ENCODE measurements at places on chromosomes 11 and 22.

DNA sequence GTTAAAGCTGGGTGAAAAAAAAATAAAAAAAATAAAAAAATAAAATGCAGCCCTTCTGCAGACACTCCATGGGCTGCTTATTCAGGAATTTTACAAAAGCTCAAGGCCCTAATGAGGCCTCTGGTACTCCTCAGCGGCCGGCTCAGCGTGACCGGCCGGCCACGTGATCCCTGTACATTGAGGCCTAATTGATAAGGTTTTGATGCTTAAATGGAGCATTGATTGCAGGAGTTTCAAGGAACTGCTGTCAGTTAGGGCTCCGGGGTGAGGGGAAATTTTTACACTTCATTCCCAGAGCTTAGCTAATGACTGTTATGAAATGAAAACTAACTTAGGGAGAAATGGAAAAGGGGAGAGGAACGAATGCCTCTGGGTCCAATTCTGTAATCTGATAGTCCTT is 368.8 kb upstream of the KIRREL3 start:
- no peak for DNase-seq

- DNase-seq, result no peak
Measured at GRCh38 chr11:108160970-108161566, 39.7 kb downstream of the ACAT1 start.

DNA sequence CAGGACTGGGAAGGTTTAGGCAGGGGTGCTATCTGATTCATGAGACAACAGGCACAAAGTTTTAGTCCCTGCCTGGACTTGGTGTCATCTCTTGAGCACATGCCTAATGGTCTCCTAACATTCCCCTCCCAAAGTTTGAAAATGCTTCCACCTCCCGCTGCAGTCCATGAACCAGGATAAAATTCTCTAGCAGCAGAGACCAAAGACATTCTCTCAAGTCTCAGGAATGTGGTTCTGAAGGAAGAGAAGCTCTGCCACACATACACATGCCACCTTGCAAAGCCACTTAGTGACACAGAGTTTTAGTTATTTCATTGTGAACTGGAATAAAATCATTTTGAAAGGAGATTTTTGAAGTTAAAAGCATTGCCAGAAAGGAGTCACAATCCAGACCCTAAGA is 15.5 kb downstream of the OR51B6 start:
- no peak for DNase-seq

GRCh38 chr22:46653596-46653995 is 33.4 kb downstream of the GRAMD4 start:
- no peak for DNase-seq

DNA sequence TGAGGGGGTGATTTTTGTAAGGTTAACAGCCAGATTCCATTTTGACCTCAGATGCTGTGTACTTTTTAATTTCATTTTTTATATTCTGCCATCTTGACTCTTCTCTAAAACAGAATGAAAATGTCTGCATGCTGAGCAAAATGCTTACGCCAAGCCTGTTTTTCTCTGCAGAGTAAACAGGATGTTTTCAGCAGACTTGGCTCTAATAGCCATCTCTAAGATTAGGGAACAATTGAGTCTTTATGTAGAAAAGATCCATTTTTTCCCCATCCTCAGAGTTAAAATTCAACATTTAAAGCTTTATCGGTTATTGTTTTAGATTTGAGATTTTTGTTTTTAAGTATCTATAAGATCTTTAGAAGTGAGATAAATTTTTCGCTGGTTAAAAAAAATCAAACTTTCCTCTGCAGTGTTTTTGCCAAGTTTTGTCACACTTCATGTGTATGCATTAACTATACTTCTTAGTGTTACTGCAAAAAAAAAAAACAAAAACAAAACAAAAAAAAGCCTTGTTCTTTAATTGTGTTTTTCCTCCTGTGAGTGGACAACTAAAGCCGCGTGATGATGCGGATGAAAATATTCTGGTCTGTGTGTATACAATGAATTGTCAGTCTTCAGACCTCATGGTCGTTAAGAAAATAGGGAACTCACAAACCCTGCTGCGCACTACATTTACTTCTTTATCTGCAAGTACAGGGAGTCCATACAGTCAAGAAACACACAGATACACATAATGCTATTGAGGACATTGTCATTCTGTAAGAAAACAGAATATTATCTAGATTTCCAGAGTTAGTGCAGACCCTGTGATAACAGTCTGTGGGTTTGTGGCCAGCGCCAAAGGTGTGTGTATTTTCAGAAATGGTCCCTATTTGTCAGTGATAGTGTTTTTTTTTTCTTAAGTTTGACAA is 17.5 kb upstream of the ADSL start:
- DNase-seq, result no peak

DNA sequence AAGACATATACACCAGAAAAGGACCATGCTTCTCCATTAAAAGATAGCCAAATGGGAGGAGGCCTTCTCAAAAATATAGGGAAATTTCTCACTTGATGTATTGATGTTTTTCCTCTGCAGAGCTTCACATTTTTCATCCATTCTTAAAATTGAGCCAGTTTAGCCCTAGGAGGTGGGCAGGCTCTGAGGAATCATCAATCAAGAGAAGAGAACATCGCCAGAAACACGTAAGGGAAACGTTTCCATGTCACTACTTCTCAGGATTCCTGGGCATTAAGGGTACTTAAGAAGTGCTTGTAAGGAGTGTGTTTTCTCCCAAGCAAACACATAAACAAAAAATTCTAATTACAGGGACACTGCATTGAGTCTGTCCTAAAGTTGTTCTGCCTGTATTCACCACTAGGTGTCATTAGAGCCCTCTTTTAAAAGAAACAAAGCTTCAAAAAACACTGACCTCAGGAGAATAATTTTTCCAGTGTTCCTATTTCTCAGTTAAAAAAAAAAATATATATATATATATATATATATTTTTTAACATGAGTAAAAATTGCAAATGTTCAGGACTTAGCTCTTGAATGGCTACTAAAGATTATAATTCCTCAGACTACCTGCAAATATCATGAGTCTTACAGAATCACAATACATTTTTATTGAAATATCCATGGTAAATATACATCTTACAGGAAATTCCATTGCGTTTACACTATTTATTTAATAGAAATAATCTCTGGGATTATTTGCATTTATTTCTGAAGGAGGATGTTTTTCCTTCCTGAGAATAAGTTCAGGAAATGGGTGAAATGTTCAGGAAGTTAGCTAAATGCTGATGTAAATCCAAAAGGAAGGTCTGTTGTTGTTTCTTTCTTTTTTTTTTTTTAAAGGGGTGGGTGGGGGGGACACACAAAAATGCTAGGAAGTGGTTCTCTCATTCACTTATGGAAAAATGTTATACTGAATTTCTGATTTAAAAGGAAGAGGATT is 16.0 kb downstream of the FZD4 start:
- DNase-seq, result no peak

GRCh38 chr22:27406389-27406861 is 395.1 kb downstream of the MN1 start:
- DNase-seq, result no peak

DNA sequence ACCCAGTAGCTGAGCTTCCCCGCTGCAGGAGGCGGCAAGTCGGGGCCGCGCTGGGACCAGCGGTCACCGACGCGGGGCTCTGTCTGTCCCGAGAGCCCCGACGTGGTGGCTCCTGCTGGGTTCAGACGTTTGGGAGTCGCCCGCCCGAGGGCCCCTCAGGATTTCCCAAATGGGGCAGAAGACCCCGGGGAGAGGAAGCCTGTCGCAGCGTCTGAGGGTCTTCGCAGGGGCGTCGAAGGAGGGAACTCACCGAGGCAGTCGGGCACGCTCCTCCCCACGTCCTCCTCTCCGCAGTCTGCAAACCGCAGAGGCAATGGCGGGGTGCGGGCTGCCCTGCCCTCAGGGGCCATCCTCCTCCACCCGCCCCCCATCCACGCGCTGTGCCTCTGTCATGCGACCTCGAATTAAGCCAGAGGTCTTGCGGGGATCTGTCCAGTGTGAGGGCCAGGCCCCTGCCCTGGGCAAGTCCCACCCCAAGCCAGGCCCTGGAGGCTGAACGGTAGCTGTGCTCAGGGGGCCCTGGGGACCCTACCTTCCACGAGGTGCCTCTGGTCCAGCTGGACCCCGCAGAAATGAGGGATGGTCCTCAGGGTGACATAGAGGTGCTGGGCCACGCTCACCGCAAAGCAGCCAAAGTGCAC is 12.5 kb downstream of the IL17REL start:
- peak; percentile 51 for DNase-seq

DNA sequence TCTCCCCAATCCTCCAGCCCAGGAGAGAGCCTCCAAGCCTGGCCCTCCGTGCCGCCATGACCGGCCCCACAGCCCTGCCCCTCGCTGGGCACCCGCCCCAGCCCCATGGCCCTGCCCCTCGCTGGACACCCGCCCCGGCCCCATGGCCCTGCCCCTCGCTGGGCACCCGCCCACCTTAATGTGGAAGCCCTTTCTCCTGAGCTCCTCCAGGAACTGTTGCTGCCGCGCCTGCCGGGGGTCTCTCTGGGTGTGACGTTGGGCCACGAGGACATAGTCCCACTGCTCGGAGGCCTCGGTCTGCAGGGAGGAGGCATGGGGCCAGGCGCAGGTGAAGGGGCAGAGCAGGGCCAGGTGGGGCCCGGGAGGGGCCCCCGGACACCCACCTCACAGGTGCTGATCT is 8.2 kb downstream of the ANO9 start:
- DNase-seq, result no peak

GRCh38 chr11:64996327-64996709 is 453 bp downstream of the BATF2 start:
- no peak for DNase-seq

DNA sequence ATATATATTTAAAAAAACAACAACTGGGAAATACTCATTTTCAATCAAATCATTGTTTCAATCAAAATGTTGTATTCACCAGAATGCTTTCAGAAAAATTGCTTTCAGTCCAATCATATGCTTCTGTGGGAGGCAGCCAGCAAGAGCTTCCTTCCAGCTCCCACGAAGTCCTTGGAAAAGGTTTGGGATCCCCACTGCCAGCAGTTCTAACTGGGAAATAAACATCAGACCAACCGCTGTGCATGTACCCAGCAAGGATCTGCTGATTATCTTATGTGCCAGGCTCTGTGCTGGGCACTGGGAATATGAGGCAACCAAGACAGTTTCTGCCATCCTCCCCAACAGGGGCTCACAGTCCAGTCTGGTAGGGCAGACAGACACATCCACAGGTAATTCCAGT is 10.8 kb downstream of the RPS13 start:
- DNase-seq, result no peak

DNA sequence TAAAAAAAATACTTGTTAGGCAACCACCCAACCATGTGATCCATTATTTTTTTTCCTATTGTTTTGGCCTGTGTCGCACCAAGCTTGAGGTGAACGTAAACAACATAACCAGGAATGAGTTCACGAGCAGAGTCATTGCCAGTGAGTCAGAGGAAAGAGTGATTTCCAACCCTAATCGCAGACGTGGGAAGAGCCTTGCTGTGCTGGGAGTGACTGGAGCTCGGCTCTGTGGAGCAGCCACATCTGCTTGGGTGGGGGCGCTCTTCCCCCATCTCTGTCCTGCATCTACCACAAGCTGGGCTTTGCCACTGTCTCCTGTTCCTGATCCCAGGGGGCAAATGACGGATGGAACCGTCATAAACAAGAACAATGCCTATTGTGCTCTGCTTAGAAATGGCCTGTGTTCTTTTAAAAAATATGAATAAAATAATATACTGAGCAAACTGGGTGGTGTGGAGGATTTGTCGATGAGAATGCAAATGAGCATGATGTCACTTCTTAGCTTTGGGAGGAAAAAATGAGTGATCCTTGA is 210.0 kb downstream of the KIRREL3 start:
- no peak for DNase-seq

GRCh38 chr11:93340223-93340622 is 9.7 kb downstream of the DEUP1 start:
- no peak for DNase-seq

GRCh38 chr22:46563381-46564083 is 26.1 kb upstream of the CELSR1 start:
- peak; percentile 87 for DNase-seq

GRCh38 chr22:41787331-41787730 is 13.1 kb upstream of the CCDC134 start:
- no peak for DNase-seq

GRCh38 chr11:83520849-83521248 is 234.7 kb upstream of the CCDC90B start:
- DNase-seq, result no peak

DNA sequence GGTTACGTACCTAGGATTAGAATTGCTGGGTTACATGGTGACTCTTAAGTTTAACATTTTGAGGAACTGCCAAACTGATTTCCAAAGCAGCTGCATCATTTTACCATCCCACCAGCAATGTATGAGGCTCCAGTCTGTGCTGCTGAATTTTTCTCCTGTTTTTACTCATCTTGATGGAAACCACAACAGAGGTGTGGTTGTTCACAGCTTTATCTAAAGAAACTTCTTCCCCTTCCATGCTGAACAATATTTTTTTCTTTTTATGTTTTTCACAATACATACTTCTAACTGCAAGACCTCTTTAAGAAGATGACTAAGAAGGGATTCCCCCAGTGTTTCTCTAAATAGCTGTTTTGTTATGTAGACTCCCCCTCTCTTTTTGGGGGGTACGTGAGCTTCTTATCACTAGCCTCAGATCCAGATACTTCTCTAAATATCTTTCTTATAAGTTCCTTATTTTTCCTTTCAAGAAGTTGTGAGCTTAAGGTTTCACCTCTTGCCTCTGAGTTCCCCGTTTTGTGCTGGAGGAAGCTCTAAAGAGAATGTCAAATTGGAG is 24.0 kb downstream of the TCP11L1 start:
- DNase-seq, result no peak

DNA sequence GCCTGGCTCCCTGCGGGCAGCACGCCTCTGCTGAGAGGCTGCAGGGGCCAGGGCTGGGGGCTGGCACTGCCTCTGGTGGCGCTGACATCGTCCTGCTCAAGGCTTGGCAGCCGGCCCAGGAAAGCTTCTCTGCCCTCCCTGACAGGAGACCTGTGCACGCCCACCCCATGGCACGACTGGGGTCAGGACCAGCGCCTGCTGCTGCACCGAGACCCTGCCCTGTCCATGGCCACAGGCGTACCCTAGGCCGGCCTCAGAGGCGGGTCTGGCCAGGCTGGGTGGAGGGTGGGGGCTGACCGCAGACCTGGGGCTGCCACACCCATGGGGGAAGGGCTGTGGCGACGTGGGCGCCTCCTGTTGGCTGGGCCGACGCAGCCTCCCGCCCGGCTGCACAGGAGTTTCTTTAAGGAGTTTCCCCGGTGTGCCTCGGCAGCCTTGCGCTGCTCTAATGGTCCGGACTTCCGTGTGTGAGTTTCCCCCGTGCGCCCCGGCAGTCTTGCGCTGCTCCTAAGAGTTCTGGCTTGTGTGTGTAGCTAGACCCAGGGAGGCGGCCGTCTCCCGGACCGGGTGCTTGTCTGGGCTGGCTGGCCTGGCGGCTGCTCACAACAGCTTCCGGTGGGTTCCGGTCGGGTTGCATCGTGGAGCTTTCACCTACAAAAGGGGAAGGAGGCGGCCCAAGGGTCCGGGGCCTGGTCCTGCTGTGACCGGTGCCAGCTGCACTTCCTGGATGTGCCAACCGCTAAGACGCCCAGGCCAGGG is 4.6 kb downstream of the TRABD start:
- no peak for DNase-seq

All from sciatic nerve (tissue), 2 donors.